ENCODE measurements at places on chromosomes 5 and 9.
A peak's percentile ranks its signal among the peaks of the same experiment; 100 is the strongest.

- DNase-seq, result no peak
Observed at GRCh38 chr5:6510132-6510531, 61.5 kb downstream of the UBE2QL1 start.

DNA sequence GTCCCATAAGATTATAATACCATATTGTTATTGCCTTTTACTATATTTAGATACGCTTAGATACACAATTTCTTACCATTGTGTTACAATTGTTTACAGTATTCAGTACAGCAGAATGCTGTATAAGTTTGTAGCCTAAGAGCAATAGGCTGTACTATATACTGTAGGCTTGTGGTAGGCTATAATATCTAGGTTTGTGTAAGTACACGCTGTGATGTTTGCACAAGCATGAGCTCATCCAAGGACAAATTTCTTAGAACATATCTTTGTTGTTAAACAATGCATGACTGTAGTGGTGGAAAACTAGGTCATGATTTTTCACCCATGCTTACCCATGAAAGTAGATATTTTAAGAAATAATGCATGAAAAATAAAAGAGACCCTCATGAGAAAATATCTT, 509.4 kb upstream of the CDH18 start:
- DNase-seq, result no peak

- no peak for DNase-seq
Observed at GRCh38 chr5:135398160-135398854, 724 bp downstream of the MACROH2A1 start.

- DNase-seq, result no peak
Observed at GRCh38 chr9:120284821-120285220, 295.1 kb downstream of the CDK5RAP2 start.

DNA sequence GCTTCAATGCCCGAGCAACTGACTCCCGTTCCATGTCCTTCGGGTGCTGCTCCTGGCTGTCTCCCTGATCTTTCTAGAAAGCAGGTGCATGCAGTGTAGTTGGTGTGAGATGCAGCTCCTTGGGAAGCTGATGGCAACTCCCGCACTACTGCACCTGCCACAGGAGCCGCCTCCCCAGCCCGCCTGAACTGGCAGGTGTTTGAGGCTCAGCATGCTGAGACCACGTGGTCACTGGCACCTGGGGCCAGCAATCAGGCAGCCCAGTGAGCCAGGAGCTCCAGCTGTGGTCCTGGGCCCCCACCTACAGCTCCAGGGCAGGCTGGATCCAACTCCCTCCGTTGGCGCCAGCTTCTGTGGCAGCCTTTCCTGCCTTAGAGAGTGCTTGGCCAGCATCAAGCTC, 111.5 kb downstream of the ICE1 start:
- no peak for DNase-seq

GRCh38 chr9:98449871-98450270, 194.4 kb upstream of the TBC1D2 start:
- DNase-seq, result no peak

GRCh38 chr9:95977371-95977770, 101.9 kb downstream of the ERCC6L2 start:
- DNase-seq, result no peak

GRCh38 chr5:128300181-128300580, 216.6 kb downstream of the SLC12A2 start:
- DNase-seq, result no peak

- DNase-seq, result no peak
Observed at GRCh38 chr9:33133186-33133585, 34.0 kb downstream of the B4GALT1 start.

DNA sequence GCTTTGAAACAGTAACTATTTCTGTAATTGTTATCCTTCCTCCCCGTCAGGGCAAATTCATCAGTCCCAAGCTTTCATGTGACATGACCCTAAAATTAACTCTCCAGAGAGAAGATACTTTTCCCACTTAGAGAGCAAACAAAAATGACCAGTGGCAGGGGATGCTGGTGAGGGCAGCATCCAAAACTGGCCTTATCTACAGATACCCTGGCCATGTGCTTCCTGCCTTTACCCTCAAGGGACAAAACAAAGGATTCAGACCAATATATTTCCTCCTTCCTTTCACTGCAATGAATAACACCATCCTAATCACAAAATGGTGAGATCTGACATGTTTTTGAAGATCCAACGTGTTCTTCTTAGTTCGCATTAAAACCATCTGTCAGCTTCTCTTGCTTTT, 267.2 kb downstream of the MAN2A1 start:
- no peak for DNase-seq

DNA sequence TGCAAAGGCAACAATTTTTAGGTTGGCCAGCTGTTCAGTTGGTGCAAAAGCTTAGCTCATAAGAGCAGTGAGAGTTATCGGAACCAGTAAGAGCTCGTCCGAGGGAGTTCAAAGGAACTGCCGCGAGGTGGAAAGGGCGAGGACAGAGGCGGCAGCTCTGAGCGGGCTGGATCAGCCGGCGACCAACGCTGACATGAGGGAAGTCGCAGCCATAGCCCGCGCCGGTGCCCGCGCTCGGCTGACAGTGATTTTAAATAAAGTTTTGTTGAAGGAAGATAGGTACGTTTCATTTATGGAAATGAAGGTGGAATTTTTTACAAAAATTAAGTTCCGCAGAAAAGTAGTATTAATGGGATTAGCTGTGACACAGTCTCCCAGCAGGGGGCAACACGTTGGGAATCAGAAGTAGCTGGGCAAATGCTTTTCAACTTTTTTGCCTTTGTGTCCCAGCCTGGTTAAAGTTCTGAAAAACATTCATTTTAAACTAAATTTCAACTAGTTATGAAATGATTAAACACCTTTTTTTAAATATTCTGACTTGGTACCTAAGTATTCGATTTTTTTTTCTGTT, 43.2 kb downstream of the FBXO4 start:
- DNase-seq, result no peak

- DNase-seq, result no peak
Observed at GRCh38 chr9:73076970-73077369, 74.7 kb upstream of the ANXA1 start.

DNA sequence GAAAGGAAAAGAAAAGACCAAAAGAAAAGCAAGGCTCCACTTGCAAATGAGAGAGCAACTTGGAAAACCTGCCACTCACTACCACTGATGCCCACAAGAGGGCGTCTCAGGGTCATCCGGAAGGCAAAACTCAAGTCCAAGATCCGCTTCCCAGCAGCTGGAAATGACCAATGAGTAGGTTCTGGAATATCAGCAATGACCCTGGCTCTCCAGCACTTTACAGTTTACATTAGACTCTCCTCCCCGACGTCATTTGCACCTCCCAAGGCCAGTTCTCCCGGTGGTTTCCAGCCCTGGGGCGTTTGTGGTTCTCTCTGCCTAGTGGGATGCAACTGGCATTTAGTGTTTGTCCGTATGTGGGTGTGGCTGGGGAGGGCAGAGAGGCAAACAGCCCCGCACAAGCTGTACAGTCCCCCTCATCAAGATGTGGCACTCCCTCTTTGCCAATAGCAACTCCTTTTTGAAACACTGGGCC, 193.8 kb upstream of the ZNF618 start:
- DNase-seq, result no peak

GRCh38 chr9:84002344-84002743, 21.7 kb downstream of the RMI1 start:
- DNase-seq, result no peak

DNA sequence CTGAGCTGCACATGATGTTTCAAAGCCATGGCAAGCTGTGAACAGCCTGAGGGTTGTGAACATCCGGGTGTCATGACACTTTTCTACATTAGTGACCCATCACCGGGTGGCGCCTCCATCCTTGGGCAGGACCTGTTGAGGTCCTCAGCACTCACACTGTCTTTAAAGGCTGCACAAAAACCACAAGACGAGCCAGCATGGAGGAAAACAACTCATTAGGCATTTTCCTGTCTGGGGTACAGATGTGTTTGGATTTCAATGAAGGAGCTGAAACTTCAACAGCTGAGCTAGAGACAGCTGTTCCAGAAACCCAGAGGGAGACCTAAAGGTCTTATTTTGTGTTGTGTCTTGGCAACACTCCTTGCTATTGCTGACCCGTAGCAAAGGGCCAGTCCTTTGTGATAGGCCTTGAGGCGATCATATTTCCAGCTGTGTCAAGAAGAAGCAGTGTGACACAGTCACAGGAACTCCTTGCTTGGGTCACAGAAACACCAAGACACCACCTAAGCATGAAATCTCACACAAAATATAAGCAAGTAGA, 151.8 kb upstream of the VLDLR start:
- no peak for DNase-seq

GRCh38 chr5:67063055-67063454, 133.5 kb downstream of the CD180 start:
- no peak for DNase-seq

GRCh38 chr5:91706785-91707520, 323.8 kb upstream of the ARRDC3 start:
- DNase-seq, result no peak

DNA sequence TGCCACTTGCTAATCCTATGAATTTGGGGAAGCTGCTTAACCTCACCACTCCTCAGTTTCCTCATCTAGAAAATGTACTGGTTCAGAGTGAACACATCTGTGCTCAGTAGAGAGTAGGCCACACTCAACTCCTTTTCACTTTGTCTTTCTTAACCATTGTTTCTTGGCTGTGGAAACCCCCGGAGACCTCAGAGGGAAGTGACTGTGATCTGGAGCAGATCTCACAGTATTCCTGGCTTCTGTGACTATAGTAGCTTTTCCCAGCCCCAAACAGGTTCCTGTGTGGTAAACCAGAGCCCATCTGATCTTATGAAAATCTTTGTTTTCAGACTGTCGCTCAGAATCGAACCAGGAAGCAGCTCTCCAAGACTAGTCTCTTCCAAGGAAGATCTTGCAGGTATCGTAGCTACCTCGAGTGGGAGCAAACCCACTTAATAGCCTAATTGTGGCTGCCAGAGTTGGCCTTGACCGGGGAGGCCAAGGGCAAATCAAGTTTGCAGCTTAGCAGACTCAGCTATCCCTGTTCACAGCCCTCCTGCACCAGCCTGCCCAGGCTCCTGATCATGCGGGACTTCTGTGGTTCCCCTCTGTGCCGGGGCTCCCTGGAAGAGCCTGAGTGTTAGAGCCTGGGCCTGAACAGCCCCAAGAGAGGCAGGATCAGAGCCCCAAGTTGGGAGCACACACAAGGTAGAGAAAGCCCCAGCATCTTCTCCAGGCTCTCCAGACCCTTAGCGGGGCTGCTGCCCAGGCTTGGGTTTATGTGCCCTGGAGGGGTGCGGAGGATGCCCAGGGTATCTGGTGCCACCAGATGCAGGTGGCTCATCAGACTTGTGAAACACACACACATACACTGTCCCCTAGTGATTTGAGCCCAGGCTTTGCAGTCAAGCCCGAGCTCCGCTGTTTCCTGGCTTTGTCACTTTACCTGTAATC, 52.2 kb upstream of the ANGPTL2 start:
- no peak for DNase-seq

DNA sequence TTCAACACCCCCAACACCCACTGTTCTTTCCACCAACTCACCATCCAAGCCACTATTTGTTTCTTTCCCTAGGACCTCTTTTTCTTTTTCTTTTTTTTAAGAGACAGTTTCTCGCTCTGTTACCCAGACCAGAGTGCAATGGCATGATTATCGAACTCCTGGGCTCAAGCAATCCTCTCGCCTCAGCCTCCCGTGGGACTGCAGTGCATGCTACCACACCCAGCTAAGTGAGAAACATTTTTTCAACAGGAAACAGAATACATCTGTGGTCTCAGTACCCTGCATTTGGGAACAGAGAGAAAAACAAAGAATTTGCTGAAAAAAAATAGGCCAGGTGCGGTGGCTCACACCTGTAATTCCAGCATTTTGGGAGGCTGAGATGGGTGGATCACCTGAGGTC, 24.6 kb downstream of the B4GALT1 start:
- no peak for DNase-seq

DNA sequence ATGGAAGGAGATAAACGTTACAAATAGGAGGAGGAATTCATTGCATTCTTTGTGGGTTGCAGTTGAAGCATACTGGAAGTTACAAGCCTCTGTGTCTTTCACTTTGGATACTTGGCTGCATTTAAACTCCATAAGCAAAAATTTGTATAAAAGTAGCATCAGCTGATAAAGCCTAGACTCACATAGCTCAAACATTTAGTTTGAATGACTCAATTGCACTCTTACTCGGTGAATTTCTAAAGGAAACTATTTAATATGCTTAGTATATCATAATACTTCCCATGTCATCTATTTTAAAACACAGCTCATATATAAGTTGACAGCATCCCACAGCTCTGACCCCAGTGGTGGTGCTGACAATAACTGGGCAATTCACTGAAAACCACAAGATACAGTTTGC, 596.6 kb upstream of the ZNF608 start:
- DNase-seq, result peak; percentile 70
